ENCODE measurements at places on chromosomes 5 and 9. TPM values are rescaled to one million over a fixed set of nuclear protein-coding genes. Genes with fewer than 3 reads are reported as not detected.

UNC13B gene
- total RNA-seq: 90.7 TPM

MARCOL gene
- not detected for total RNA-seq

SLC1A3 gene
- 1.6 TPM for total RNA-seq

CCDC183 gene
- total RNA-seq: 20.0 TPM

PCDHB15 gene
- total RNA-seq: 29.5 TPM

PRSS3 gene
- not detected for total RNA-seq

GLDC gene
- total RNA-seq: 42.9 TPM

IRX1 gene
- total RNA-seq: 69.3 TPM

SLC25A2 gene
- 1.9 TPM for total RNA-seq

C1QTNF2 gene
- 1.0 TPM for total RNA-seq
